Endodermal cell (in vitro differentiated cells): ENCODE measurements at places on chromosomes 13 and 19.

DNA sequence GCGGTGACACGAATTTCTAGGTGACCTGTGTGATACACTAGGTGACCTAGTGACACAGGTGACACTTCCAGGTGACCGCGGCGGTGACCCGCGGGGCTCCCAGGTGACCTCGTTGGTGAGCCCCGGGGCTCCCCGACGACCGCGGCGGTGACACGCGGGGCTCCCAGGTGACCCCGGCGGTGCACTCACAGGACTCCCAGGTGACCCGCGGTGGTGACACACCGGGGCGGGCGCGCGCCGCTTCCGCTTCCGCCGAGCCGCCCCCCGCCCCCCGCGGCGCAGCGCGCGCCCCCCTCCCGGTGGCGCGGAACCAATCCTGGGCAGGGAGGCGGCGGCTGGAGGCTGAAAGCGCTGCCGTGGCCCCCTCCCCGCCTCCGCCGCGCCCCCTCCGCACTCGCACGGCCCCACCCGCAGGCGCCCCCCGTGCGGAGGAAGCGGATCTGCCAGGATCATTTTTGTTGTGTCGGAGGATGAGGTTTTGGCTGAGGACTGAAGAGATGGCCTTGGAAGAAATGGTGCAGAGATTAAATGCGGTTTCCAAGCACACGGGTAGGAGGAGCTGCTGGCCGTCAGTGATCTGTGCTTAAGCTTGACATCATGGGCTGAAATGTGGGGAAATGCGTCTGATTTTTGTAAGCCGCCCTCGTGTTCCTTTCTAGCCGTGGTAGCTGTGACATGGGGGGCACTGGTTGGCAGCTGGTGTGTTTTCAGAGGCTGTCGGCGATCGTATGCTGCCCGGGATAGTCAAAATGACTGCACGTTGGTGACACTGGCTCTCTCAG lies at the start of gene MCF2L:
TSS of gene MCF2L (plus strand) at position 305 of the 782 bp plus-strand sequence. CDS start at position 471, 166 bp downstream.
- DNase-seq = peak; percentile 83

GRCh38 chr19:2567580-2567979 lies 91.7 kb downstream of the GADD45B start:
- peak; percentile 49 for DNase-seq

GRCh38 chr19:3234800-3235199 lies 10.3 kb downstream of the CELF5 start:
- peak; percentile 83 for DNase-seq

- no peak for DNase-seq
Measured at GRCh38 chr13:32407854-32408253, 20.1 kb downstream of the N4BP2L1 start.

- peak; percentile 97 for DNase-seq
Measured at GRCh38 chr19:12867120-12868099, 13.8 kb downstream of the DNASE2 start.

DNA sequence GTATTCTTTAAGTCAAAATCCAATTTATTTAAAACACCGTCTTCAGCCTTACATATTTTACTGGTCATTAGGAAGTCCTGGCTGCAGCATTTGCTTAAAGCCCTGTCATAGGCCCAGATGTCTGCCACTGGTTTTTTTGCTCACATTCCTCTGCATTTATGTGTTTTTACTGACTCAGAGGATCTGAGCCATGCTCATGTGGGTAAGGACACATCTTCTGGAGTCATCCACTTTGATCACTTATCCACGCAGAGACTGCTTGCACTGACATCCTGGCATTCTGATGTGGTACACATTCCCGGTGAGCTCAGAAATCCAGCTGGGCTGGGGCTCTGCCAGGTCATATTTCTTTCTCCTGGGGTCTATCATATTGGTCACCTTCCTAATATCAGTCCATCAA lies 531.7 kb upstream of the ARGLU1 start:
- DNase-seq = no peak

- DNase-seq = no peak
Measured at GRCh38 chr19:20863176-20863575, 59.9 kb upstream of the ZNF85 start.

DNA sequence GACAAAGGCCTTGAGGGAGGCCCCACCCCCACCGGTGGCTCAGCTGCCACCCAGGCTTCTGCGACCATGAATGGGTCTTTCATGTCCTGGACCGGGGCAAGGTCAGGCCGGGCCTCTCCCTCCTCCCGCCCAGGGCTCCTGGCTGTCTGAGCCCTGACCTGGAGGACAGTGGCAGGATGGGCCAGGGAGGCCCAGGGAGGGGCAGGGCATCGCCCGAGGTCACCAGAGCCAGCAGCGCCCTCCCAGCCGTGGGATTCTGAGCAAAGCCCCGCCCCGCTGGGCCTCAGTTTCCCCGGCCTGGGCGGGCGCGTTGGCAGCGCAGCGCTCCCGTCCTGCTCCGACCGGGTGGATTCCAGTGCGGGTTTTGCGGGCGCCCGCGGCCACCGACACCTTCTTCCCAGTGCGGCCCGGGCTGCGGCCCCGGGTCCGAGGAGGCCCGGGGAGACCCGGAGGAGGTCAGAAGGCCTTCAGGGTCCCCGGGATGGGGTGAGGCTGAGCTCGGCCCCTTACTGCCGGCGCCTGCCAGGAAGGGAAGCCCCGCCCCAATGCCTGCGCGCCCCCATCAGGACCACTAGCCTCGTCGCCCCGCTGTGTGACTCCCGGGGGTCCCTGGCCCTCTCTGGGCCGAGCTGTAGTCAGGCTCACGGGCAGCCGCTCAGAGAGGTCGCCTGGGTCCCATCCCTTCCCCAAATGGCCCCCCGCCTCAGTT lies 24.6 kb upstream of the SEMA6B start:
- DNase-seq = peak; percentile 91

DNA sequence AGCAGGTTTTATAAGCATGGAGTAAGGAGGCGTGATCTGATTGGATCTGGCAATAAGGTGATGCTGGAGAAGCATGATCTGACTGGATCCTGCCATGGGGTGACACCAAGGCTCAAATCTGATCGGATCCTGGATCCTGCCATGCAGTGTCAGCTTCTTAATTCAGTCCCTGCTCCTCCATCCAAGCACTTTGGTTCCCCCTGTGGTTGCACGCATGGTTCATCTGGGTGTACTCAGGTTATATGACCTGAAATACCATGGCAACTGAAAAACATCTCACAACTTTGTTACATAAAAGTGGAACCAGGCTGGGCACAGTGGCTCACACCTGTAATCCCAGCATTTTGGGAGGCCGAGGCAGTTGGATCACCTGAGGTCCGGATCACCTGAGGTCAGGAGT lies 17.6 kb upstream of the KLK4 start:
- DNase-seq = no peak

DNA sequence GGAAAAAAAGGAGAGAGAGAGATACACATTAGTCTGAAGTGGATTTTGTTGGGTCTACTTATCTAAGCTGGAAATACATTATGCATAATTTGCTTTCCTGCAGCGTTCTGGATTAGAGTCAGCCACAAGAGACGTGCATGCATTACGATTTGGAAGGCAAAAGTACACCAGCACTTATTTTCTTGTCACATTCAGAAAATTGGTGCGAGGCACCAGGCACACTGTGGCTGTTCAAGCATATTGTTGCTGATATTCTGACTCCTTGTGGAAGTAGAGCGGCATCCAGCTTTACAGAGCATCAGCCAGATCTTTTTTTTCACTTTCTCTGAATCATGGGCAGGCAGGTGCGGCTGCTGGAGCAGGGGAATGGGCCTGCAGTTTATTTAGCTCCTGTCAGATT lies 905.6 kb upstream of the SPRY2 start:
- DNase-seq = no peak

- peak; percentile 52 for DNase-seq
Measured at GRCh38 chr19:36686365-36687213, 823 bp upstream of the ZNF567 start.

DNA sequence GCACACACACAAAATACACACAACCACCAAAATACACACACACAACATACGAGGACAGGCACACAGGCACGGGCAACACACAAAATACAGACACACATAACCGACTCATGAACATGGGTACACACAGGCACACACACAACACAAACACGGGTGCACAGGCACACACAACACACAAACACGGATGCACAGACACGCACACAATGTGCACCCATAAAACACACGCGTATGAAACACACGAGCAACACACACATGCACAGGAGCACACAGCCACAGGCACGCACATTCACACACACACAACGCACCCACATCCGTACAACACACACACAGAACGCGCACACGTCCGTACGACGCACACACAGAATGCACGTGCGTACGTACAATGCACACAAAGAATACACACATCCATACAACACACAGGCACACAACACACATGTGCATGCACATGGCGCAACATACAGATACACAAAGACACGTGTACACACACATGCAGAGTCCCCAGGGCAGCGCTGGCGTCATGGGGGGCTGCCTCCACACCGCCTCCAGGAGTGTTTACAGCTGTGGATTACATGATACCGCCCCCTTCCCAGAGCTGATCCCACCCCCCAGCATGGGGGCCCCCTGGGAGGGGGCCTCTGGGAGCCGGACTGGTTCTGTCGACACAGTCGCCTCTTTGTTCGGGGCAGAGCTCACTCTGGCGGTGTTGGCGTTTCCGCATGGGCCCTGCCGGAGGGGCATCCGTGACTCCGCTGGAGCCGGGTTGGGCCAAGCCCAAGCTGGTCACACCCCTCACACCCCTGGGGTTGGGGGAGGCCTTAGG lies 2.9 kb downstream of the SBNO2 start:
- DNase-seq = no peak

DNA sequence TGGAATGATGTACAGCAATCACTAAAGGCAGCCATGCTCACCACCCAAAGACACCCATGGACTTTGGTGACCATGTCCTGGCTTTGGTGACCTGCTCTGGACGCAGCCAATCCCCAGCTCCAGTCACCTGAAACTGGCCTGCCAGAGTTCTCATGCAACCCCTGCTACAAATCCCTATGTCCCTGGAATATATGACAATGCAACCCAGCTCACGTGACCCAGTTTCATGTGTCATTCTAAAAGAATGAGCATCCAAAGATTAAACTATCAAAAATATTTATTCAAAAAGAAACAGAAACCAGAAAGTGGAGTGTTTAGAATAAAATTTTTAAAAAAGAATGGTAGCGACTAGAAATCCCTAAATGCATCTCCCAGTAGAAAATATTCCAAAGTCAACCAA lies 203.3 kb upstream of the IRS2 start:
- peak; percentile 20 for DNase-seq

- DNase-seq = no peak
Measured at GRCh38 chr19:19217099-19217498, 5.3 kb downstream of the NCAN start.

DNA sequence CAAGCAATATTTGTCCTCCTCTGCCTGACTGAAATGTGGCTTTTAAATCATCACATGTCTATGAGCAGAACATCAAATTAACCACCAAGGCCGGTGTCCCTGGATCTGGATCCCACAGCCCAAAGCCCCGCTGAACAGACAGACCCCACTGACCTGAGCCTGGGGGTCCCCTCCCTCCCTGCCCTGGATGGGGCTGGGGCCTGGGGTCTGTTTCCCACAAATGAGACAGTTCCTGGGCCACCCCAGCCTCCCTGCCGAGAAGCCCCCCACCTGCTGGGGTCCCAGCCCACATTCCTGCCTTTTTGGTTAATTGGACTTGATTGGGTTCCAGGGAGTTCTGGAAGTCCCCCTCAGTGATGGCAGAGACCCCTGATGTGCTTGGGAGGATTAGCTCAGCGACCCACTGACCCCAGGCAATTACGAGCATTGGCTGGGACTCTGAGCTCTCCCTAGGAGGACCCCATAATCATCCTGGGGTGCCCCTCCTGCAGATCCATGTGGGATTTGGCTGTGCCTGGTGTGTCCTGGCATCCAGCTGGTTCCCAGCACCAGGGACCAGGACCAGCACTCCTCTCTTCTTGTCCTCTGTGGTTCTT lies 19.4 kb upstream of the CPAMD8 start:
- no peak for DNase-seq

DNA sequence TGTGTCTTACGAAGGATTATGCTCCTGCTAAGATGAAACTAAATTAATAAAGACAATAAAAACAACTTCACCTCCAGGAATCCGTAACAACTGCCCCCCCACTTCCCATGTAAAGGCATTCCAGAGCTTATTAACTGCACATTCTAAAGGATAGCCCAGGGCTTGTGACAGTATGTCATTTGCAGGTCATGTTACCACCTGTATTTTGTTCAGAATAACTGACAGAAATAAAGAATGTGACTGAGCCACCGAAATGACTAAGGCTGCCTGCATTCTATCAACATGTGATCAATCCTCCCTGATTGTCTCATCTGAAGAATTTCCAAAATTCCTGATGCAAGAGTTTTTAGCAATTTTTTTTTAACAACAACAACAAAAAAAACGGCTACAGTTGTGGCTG lies 117.2 kb downstream of the MIPEP start:
- DNase-seq = no peak

GRCh38 chr19:56159009-56159559 lies 16.7 kb upstream of the GALP start:
- no peak for DNase-seq

DNA sequence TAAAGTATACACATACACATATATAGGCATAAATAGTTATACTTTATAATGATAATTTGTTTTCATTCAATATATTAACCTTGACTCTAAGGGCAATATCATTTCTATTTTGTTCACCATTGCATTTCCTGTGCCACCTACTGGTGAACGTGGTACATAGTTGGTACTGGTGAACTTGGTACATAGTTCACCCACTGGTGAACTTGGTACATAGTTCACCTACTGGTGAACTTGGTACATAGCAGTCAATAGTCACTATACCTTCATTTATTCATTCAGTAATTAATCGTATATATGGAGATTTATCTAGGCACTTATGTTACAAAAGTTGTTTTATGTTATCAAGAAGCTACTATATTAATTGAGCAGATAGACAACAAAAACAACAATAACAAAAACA lies 172.6 kb upstream of the ATXN8OS start:
- DNase-seq = no peak

DNA sequence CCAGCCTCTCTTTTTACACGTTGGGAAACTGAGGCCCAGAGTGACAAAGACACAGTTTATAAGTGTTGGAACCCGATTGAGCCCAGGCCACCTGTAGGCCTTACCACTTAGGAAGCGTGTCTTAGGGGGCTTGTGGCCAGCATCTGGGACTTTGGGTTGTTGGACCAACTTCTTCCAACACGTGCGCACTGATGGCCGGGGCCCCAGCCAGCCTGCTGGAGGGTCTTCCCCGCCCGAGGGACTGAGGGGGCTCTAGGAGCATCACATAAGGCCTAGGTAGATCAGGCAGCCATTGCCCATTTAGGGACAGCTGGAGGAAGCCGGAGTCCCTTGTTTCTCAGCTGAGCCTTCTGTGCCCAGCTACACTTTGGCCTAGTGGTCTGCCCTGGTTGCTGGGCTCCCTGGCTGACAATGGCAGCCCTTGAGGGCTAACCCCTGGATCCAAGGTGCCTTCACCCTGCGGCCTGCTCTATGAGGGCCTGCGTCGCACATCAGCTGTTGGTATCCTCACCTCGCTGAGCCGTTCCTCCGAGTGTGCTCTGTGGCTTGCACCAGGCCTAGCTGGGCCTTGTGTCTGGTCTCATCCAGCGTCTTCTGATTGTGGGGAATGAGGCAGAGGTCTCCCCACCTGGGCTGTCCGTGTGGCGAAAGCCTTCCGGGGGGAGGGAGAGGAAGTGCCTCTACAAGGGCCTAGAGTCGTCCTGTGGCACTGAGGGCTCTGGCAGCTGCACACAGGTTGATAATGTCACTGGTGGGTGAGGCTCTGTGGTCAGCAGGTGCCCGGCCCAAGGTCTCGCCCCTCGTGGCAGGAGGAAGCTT lies 1.2 kb downstream of the RAB11B start:
- DNase-seq = no peak
